NK-92 treated with Interleukin-12 subunit alpha and Interleukin-12 subunit beta, amount 100 ng/mL, for 24 hours (cell line): ENCODE measurements at places on chromosomes 3 and 15.

DNA sequence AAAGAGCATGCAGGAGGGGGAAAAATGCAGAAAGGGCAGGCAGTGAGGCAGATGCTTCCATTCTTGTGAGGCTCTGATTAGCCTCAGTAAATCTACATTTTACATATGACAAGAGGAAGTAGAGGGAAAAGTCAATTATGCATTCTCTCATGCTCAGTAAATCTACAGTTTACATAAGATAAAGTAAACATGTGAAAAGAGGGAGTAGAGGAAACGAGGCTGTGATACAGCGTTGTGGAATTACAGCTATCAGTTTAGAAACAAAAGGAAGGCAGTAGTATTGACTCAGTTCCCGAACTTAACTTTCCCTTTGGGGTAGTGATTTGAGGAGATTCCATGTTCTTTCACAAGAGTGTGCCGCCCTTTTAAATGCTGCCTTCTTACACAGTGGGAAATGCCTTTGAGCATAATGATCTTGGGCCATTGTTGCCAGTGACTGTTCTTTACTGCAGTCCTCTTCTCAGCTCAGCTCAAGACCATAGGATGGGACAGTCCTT, 39.3 kb downstream of the OSTN start:
- DNase-seq, result no peak

DNA sequence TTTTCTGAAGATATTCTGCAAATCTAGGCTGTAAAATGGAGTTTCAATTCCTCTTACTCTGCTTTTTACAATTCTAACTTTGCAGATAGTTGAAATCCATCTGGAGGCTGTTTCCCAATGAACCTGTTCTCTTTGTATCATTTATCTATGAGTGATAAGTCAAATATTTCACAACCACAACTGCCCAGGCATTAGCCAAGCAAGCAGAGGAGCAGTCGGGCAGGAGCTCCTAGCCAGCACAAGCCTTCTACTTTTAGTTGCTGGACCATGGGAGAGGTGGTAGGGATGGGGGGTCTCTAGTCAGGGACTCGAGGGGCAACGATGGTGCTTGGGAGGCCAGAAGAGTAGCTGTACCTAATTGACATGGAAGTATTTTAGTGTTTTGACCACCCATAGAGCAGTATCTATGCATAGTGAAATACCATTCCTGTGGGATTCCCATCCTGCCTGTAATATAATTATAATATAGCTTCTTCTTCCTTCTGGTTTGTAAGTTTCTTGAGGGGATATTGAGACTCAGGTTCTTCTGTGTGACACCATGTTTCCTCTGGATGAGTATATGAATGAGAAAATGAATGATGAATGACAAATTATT, 353.5 kb upstream of the IL12A start:
- no peak for DNase-seq

GRCh38 chr3:134449277-134449676, 36.5 kb downstream of the ANAPC13 start:
- no peak for DNase-seq

- no peak for DNase-seq
These were observed 51.5 kb downstream of the MYO1E start for GRCh38 chr15:59321000-59321689.

DNA sequence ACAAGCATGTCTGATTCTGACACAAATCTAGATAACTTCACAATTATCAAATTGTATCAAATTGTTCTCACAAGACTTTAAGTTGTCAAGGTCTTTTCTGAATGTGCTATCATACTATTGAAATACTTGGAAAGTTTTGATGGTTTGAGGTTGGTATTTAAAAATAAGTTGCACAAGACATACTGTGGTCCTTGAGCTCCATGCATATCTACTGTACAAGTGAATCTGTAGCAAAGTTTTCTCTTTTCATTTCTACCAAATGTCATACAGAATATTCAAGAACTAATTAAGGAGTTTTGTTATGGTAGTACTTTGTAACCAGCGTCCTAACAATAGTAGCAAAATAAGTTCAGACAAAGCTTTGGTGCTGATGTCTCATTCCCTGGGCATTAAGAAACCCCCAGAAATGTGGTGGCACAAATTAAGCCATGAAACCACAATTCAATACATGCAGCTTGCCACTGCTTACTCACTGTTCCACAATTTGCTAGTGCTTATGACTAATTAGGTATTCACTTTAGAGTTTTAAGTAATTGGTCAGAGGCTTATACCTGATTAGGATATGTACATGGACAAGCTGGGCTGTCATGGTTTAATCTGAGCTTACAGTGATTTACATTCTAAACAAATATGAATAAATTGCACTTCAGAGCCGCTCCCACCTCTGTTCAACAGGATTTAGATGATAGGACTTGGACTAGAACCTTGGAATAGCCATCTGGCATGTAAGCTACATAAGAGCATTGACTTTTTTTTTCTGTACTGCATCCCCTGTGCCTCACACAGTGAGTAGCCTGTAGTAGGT, 8.8 kb downstream of the TBC1D23 start:
- DNase-seq, result peak; percentile 25

GRCh38 chr3:110576960-110577359, 494.7 kb upstream of the NECTIN3 start:
- no peak for DNase-seq

GRCh38 chr3:5252131-5252530, 64.6 kb downstream of the EDEM1 start:
- no peak for DNase-seq

GRCh38 chr15:62631076-62631724, 411.3 kb upstream of the TPM1 start:
- DNase-seq, result no peak

- DNase-seq, result no peak
These were observed 26.4 kb downstream of the PRKCD start for GRCh38 chr3:53187430-53187829.

- DNase-seq, result no peak
These were observed 2.3 kb upstream of the MYL3 start for GRCh38 chr3:46865546-46865945.

- DNase-seq, result peak; percentile 13
These were observed 455 bp upstream of the ABHD17C start for GRCh38 chr15:80694611-80695098.

DNA sequence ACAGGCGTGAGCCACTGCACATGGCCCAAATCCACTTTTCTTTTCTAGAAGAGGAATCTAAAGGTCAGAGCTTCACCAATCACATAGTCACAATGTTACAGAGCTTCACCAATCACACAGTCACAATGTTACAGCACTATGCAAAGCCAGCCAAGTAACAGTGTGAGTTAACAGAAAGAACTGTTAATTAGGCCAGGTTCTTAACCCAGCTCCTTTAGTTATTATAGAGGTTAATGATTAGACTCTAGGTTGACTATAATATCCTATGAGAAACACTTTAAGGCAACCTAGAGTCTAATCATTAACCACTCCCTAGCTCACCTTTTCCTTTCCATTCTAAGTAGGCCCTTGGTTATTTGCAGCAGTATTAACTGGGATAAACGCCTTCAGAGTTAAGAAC, 54.0 kb downstream of the TASOR start:
- DNase-seq, result no peak

DNA sequence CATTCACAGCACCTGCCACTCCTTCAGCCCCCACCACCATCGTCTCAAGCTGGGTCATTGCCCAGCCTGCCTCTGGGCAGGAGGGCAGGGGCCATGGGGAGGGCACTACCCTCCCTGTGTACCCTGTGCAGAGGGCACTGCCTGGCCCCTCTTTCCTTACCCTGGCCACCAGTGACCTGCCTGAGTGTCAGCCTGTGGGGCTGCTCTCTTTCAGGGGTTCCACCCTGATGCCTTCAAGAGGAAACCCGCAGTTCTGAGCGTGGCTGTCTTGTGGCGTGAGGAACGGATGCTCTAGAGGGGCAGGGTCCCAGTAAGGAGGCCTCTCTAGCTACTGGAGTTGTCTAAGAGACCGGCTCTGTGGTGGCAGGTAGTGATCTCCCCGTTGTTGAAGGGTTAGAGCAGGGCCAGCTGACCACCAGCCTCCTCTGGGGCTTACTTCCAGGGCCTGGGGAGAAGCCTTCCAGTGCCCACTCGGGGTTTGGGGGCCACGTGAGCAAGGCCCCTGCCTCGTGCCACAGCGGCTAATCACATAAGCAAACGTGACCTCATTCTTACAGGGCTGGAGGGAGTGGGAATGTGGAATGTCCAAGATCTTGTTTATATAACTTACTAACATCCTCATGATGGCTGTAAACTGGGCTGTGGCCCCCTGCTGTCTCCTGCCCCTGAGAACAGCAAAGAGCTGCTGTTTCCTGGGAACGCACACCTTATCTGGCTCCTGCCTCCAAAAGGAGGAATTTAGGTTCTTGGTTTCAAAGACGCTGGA, 31.4 kb upstream of the SEC13 start:
- no peak for DNase-seq

DNA sequence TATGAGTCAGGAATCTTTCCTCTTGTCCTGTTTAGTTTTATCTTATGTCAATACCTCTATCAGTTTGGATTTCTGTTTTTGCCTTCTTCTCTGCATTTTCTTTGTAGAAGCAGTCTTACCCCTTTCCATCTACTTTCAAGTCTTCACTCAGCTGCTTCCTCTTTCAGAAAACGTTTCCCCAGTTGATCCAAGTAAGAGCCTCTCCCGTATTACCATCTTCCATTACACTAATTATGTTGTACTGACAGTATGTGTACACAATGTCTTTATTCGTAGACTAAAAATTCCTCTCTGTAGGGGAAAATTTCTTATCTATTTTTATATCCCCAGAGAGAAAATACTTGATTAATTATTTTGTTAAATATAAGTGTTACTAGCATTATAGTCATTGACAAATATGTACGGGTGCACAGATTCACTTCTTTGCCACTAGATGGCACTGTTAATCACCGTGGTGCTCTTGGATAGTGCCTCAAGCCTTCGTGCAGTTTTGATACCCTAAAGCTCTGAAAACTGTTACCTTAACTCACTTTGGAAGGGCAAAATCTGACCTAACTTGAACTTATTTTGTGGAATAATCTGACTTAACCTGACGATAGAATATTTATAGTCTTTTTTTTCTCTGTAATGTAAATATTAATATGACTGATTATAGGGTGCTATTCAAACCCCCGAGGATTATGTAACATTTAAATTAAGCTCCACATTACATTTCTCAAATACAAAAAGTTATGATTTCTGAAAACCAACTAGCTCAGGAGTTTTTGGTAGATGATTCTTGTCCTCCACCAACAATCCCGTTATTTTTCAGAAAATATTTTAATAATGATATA, 74.2 kb upstream of the POU1F1 start:
- no peak for DNase-seq

GRCh38 chr3:49415931-49416601, 3.8 kb downstream of the TCTA start:
- peak; percentile 56 for DNase-seq

DNA sequence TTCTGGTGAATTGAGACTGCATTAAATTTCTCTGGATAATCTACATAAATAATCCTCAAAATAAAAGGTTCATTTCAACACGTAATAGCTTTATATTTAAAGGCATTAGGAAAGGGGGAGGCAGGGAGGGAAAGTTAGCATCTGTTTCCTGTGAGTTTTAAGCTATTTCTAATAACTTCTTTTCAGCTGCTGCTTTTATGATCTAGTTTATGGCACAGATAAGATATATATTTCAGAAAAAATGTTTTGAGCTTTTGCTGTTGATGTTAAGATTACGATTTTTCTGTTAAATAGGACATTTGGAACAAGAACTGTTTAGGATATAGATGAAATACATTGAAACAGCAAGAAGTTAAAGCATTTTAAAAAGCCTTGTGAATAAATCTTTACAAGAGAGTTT, 30.0 kb downstream of the UBE2E1 start:
- DNase-seq, result no peak

- DNase-seq, result no peak
These were observed 71.5 kb upstream of the GALNT15 start for GRCh38 chr3:16102905-16103364.

DNA sequence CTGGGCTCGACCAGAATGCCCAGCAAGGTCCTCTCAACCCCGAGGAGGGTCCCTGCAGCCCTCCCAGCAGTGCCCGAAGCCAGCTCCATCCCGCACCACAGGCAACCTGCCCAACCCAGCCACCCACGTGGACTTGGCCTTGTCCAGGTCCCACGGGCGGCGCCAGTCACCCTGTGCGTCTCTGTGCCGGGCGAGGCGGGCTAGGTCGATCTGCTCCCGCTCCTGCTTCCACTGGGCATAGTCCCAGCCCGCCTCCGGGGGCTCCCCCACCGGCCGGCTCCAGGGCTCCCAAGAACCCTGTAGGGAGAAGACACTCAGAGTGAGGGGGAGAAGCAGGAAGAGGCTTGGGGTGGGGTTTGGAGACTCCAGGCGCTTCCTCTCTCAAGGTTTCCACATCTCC, 3.1 kb downstream of the CCDC9B start:
- no peak for DNase-seq

DNA sequence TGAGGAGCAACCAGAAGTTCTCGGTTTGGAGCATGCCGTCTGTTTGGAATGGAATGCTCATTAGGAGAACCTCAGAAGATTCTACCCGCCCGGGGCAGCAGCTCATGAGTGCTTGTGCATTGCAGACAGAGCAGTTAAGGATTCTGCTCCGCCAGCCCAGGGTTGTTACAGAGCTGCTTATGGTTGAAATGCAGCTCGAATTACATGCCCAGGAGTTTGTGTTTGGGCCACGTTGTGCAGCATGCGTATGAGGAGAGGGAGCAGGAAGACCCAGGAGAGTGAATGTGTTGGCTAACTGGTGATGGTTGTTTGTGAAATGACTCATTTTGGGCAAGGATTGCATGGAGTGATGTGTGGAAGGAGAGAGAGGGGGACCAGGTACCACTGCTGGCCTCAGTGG, 9.0 kb downstream of the FGD5 start:
- DNase-seq, result no peak

- no peak for DNase-seq
These were observed 13.5 kb upstream of the GRAMD1C start for GRCh38 chr3:113825090-113825489.

GRCh38 chr15:44490622-44491021, 46.3 kb upstream of the EIF3J start:
- no peak for DNase-seq

- no peak for DNase-seq
These were observed at the start of gene SEMA3F for GRCh38 chr3:50154840-50155490. Gene SEMA3F, plus strand, starts transcription at chr3:50155324. Its CDS starts 4,299 bp downstream, at chr3:50159623.

DNA sequence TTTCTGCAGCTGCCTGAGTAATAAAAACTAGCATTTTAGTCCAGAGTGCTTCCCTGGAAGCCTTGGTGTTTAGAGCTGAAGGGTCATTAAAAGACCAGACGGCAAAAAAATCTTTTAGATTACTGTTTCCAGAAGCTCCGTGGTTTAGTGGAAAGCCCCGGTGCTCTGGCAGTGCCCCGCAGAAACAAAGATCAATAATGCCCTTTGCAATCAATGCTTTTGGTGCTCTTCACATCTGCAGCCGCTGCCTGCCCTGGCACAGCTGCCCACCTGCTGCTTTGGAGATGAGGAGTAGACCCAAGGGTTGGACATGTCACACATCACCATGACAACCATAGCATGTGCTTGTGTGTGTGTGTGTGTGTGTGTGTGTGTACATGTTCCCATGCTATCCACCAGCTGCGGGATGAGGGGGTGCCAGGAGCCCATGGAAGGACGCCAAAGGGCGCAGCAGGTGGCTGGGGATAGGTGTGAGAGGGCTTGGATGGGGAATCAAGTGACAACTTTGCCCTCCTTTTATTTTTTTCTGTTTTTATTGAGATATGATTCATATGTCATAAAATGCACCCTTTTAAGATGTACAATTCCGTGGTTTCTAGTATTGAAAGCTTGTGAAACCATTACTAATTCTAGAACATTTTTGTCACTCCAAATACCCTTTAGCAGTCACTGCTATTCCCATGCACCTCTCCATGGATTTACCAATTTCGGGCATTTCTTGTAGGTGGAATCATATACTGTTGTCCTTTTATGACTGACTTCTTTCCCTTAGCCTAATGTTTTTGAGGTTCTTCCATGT, 75.7 kb upstream of the KLHL25 start:
- DNase-seq, result no peak

GRCh38 chr3:68977486-68978167, 35.9 kb downstream of the EOGT start:
- no peak for DNase-seq
